ENCODE measurements at places on chromosomes 11 and 22. TPM values are rescaled to one million over a fixed set of nuclear protein-coding genes. Genes with fewer than 3 reads are reported as not detected.

Gene TBX1
- polyA plus RNA-seq = 0.71 TPM

Gene MPPED2
- 54.4 TPM for polyA plus RNA-seq

Gene LIMK2
- 23.2 TPM for polyA plus RNA-seq

Gene MFNG
- polyA plus RNA-seq = 6.4 TPM

Gene MAPK8IP2
- polyA plus RNA-seq = 0.35 TPM

Gene DEPDC7
- polyA plus RNA-seq = 2.8 TPM

Gene LMO2
- 33.4 TPM for polyA plus RNA-seq

Gene TNKS1BP1
- 67.1 TPM for polyA plus RNA-seq

Gene OR4C46
- not detected for polyA plus RNA-seq

Gene HBD
- not detected for polyA plus RNA-seq

Gene CHORDC1
- 36.0 TPM for polyA plus RNA-seq

Gene SDHAF2
- 55.8 TPM for polyA plus RNA-seq

Gene B4GALNT4
- polyA plus RNA-seq = 44.1 TPM

Gene CDC42EP2
- 0.26 TPM for polyA plus RNA-seq

Gene GRK3
- polyA plus RNA-seq = 7.3 TPM

Gene CDKN1C
- polyA plus RNA-seq = 96.7 TPM

Gene PGAP2
- polyA plus RNA-seq = 24.9 TPM

Gene MS4A3
- polyA plus RNA-seq = not detected

Gene CENPM
- 37.0 TPM for polyA plus RNA-seq

Gene PTPRCAP
- 2.5 TPM for polyA plus RNA-seq

Gene ARHGAP32
- 8.9 TPM for polyA plus RNA-seq

Data from cardiac muscle cell (in vitro differentiated cells and primary cell).